Kidney (tissue), 22 donors: ENCODE measurements at places on chromosomes 6 and 20. TPM values are rescaled to one million over a fixed set of nuclear protein-coding genes. Genes with fewer than 3 reads are reported as not detected.

- DNase-seq, result no peak
- peak overlapping the region; percentile 97 for H3K27ac ChIP-seq
- H3K27me3 ChIP-seq, result no peaks in the 10 kb centered on the region
- peak overlapping the region; percentile 90 for H3K4me3 ChIP-seq
Measured at GRCh38 chr6:52994839-52995088, 320 bp downstream of the GSTA4 start.

- no peak overlapping the region for H3K4me3 ChIP-seq
- no peaks in the 10 kb centered on the region for H3K36me3 ChIP-seq
- H3K27me3 ChIP-seq, result no peaks in the 10 kb centered on the region
- no peaks in the 10 kb centered on the region for H3K4me1 ChIP-seq
- H3K27ac ChIP-seq, result no peak overlapping the region
- DNase-seq, result no peak
Measured at GRCh38 chr6:38549180-38549579, 90.5 kb downstream of the BTBD9 start.

GRCh38 chr6:123489589-123489988 is 147.2 kb downstream of the TRDN start:
- no peaks in the 10 kb centered on the region for H3K36me3 ChIP-seq
- DNase-seq, result no peak
- H3K4me1 ChIP-seq, result no peaks in the 10 kb centered on the region

- no peak for DNase-seq
- H3K4me1 ChIP-seq, result no peaks in the 10 kb centered on the region
- H3K27me3 ChIP-seq, result no peaks in the 10 kb centered on the region
- no peak overlapping the region for H3K4me3 ChIP-seq
Measured at GRCh38 chr6:82268301-82268846, 20.8 kb upstream of the IBTK start.

DNA sequence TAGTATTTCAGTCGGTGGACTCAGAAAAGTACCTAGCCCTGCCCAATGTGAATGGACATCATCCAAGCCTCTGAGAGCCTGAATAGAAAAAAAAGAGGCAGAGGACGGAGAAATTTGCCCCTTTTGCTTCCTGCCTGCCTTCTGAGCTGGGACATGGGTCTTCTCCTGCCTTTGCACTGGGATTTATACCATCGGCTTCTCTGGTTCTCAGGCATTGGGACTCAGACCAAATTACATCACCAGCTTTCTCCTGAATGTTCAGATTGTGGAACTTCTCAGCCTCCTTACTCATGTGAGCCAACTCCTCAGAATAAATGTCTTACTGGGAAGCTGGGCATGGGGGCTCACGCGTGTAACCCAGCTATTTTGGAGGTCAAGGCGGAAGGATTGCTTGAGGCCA is 19.8 kb downstream of the KCNB1 start:
- no peaks in the 10 kb centered on the region for H3K36me3 ChIP-seq
- no peaks in the 10 kb centered on the region for H3K4me1 ChIP-seq
- H3K27me3 ChIP-seq, result no peaks in the 10 kb centered on the region
- no peak for DNase-seq

DNA sequence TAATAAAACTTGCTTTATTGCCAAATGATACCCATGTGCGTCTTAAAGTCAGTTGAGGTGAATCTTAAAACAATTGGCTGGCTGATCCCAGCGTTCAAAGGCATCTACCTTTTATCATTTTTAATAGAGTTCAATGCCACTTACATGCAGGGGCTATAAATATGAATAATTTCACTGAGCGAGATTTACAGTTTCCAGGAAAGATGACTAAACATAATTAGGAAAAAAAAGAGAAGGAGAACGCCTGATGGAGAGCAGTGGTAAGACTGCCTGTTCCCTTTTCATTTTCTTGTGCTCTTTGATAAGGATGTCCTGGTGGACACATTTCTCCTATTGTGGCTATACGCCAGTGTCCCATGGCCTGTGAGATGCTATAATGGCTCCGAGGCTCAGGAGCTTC is 139.9 kb upstream of the SLC22A23 start:
- DNase-seq, result no peak
- H3K27ac ChIP-seq, result no peak overlapping the region
- no peaks in the 10 kb centered on the region for H3K4me1 ChIP-seq
- no peaks in the 10 kb centered on the region for H3K27me3 ChIP-seq
- H3K36me3 ChIP-seq, result no peaks in the 10 kb centered on the region

DNA sequence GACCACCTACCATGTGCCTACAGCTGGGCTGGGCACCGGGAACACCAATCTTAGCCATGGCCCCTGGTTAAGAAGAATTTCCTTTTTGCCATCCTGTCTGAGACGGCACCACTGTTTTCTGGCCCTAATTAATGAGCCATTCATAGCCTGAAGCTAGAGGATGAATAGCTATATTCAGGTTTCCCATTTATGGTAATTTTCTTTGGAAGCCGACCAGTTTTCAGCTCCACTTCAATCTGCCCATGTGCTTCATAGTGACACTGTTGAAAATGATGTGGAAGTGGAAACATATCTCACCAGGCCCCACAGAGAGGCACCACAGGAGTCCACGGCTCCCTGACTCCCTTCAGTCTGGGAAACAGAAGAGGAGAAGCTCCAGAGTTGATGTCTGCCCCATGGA is 22.6 kb upstream of the ULBP3 start:
- no peaks in the 10 kb centered on the region for H3K27me3 ChIP-seq
- DNase-seq, result no peak
- no peaks in the 10 kb centered on the region for H3K4me1 ChIP-seq
- no peaks in the 10 kb centered on the region for H3K36me3 ChIP-seq
- H3K27ac ChIP-seq, result no peak overlapping the region

GRCh38 chr6:4102687-4103244 is 23.8 kb upstream of the FAM217A start:
- H3K4me3 ChIP-seq, result no peak overlapping the region
- H3K36me3 ChIP-seq, result no peaks in the 10 kb centered on the region
- H3K27me3 ChIP-seq, result no peaks in the 10 kb centered on the region
- H3K4me1 ChIP-seq, result no peaks in the 10 kb centered on the region

GRCh38 chr20:47581090-47581489 is 79.4 kb downstream of the NCOA3 start:
- peaks cover 2% of the 10 kb centered on the region for H3K36me3 ChIP-seq
- no peak for DNase-seq
- no peaks in the 10 kb centered on the region for H3K27me3 ChIP-seq
- no peak overlapping the region for H3K27ac ChIP-seq
- H3K4me3 ChIP-seq, result no peak overlapping the region
- peaks cover 16% of the 10 kb centered on the region for H3K4me1 ChIP-seq

DNA sequence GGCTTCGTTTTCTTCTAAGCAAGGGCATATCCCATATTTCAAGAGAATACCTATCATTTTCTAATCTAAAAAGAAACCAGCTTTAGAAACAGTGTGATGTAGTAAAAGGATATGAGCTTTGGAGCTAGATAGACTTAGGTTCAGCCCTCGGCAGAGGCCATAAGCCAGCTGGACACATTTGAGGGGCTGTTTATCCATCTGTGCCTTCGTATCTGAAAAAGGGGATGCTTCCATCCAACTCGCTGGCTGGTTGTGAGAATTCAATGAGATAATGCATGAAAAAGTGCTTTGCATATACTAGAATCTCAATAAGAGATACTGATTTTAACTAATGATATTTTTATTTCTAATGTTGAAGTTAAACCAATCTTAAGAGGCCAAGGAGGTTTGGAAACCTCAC is 58.0 kb downstream of the PRL start:
- no peak overlapping the region for H3K4me3 ChIP-seq
- H3K27me3 ChIP-seq, result no peaks in the 10 kb centered on the region
- no peak for DNase-seq
- H3K27ac ChIP-seq, result no peak overlapping the region
- H3K36me3 ChIP-seq, result no peaks in the 10 kb centered on the region

DNA sequence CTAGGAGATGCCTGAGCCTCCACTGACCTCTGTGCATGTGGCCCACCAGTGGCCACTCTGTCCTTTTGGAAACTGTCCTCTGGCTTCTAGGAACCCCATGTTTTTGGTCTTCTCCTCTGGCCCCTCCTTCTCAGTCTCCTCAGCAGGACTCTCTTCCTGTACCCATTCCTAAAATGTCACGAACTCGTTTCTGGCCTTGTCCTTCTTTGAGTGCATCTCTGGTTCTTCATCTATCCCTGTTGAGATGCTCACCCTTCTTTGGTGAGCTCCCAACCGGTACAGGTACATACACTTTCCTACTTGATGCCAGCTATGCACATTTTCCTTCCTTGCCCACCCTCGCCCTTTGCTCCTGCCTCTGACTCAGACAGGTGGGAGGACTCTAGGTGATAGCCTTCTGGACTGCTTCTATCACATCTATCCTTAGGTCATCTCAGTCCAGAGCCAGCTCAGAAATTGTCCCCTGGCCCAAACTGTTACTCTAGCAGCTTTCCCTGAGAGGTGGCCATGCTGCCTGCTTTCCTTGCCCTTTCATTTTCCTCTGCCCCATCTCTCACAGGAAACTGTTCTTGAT is 14.8 kb upstream of the NNAT start:
- H3K27me3 ChIP-seq, result no peaks in the 10 kb centered on the region
- no peaks in the 10 kb centered on the region for H3K4me1 ChIP-seq
- no peaks in the 10 kb centered on the region for H3K36me3 ChIP-seq

- no peak overlapping the region for H3K27ac ChIP-seq
- no peak overlapping the region for H3K4me3 ChIP-seq
- no peaks in the 10 kb centered on the region for H3K36me3 ChIP-seq
- peaks cover 2% of the 10 kb centered on the region for H3K4me1 ChIP-seq
- DNase-seq, result no peak
Measured at GRCh38 chr6:1780251-1780867, 170.6 kb downstream of the FOXC1 start.

GRCh38 chr6:166957087-166957804 is 896 bp upstream of the RNASET2 start:
- H3K27me3 ChIP-seq, result no peaks in the 10 kb centered on the region
- DNase-seq, result peak; percentile 69
- peak overlapping the region; percentile 86 for H3K27ac ChIP-seq
- no peaks in the 10 kb centered on the region for H3K4me1 ChIP-seq
- H3K4me3 ChIP-seq, result peak overlapping the region; percentile 53
- no peaks in the 10 kb centered on the region for H3K36me3 ChIP-seq

GRCh38 chr6:106105493-106105892 is 19.4 kb downstream of the PRDM1 start:
- no peaks in the 10 kb centered on the region for H3K36me3 ChIP-seq
- no peak overlapping the region for H3K4me3 ChIP-seq
- H3K27ac ChIP-seq, result no peak overlapping the region
- no peak for DNase-seq

Gene HBS1L
- total RNA-seq, result 59.1 TPM

Gene OOEP
- 0.35 TPM for total RNA-seq

Gene GCNT2
- 12.5 TPM for total RNA-seq

Gene MMS22L
- 9.5 TPM for total RNA-seq

Gene CAP2
- total RNA-seq, result 15.7 TPM
